ENCODE measurements at places on chromosomes 16 and 17.

- DNase-seq = no peak
Observed at GRCh38 chr17:61387511-61388305, 11.9 kb upstream of the TBX2 start.

GRCh38 chr16:57238682-57239081 lies 6.4 kb upstream of the ARL2BP start:
- DNase-seq = no peak

DNA sequence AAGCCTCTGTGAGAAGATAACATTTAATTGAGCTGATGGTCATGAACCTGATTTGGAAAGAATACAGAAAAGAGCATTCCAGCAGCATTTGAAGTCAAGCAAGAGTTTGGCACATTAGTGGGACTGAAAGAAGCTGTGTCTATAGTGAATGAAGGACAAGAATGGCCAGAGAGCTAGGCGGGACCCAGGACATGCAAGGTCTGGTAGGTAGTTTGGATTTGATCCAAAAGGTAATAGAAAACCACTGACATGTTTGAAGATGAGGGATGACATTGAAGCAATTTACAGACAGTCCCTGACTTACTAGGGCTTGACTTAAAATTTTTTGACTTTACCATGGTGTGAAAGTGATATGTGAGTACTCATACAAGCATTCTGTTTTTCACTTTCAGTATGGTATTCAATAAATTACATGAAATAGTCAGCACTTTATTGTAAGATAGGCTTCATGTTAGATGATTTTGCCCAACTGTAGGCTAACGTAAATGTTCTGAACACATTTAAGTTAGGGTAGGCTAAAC lies 7.6 kb downstream of the CYB5B start:
- DNase-seq = no peak

GRCh38 chr17:60006160-60006559 lies 41.6 kb upstream of the RNFT1 start:
- DNase-seq = no peak

GRCh38 chr17:56457501-56457900 lies 136.0 kb upstream of the NOG start:
- DNase-seq = no peak

DNA sequence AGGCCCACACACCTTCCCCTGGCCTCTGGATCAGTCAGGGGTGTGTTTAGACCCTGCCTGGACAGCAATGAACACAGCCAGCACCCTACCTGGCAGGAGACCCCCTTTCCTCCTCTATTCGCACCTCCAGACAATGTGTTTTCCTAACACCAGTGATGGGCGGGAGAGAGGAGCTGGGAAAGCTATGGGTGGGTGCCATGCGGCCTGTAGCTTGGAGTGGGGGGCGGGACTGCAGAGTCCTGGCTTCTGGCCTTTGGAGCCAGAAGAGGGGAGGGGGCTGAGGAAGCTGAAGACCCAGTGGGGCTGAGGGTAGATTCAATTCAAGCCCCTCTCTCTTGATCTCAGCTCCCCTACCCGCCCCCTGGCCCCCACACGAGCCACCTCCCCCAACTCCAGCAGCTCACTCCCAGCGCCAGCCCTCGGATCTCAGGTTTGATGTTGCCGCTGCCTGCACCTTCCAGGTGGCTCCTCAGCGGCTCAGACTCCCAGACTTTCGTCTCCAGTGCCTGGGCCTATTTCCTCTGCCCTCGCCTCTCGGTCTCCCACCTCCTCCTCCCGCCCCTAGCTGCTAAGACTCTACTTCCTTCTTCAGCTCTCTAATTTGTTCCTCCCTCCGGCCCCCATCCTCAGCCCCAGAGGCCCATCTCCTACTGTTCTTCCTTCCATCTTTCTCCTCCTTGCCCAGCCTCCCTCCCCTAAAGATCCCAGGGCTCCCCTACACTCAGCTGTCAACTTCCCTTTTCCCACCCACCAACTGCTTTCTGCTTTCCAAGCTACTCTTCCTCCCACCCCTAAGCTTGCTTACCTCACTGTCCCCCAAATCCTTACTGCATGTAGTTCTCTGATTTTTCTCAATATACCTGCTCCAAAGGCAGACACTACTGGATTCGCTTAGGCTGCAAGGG lies 6.8 kb upstream of the SP6 start:
- no peak for DNase-seq

DNA sequence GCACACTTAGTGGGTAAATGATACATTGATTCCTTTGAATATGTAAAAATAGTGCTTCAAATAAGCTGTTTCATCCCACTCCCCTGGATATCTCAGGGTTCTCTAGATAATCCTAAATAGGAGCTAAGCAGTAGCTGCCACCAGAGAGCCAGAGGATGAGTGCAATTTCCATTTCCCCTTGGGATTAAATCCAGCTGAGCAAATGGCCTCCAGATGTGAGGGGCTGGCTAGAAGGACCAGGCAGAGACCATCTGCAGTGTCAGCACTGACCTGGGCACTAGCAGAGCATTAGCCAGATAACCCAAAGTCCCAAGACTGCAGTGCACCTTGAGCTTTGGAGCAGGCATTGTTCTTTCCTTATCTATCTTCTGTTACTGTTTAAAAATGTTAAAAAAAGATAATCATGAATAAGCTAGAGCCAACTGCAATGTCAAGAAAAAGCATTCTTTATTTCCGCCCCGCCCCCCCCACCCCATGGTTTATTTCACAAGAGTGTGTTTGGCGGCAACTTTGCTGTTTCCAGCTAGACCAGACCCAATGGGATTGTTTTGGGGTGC lies 19.5 kb downstream of the GPR179 start:
- no peak for DNase-seq

GRCh38 chr17:691423-691822 lies 23.2 kb downstream of the VPS53 start:
- no peak for DNase-seq

- DNase-seq = no peak
Observed at GRCh38 chr17:43517615-43518386, 28.3 kb downstream of the ETV4 start.

DNA sequence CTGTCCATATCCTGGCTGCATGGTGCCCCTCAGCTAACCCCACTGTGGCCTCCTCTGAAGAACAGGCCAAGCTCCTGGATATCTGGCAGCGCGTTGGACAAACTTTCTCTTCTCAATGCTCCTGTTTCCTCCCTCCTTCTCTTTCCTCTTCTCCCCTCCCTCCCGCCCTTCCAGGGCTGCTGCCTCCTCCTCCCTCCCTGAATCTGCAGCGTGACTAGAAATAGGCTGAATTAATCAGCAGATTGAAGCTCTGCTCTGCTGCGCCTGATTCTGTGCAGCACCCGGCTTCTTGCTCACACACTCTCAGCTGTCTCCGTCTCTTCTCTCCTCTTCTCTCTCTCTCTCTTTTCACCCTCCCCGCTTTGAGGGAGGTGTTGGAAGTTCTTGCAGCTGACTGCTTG lies 19.8 kb downstream of the TMEM94 start:
- DNase-seq = no peak

DNA sequence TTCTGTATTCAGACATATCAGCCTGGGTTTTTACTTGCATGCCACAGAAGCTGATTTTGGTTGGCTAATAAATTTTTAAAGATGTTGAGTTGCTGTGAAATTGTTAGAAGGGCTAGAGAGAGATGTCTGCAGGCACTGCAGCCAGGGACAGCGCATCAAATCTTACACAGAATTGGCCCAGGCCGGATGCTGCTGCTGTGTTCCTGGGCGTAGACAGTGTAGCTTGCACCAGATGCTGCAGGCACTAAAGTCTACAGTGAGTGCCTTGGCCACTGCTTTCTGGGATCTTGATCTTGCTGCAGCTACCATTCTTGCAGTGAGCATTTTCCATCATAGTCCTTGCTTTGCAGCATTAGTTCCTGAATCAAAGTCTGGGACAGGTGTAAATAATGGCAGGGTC lies 169.9 kb downstream of the SPECC1 start:
- DNase-seq = no peak

GRCh38 chr16:62816971-62817519 lies 780.8 kb upstream of the CDH8 start:
- DNase-seq = no peak

- DNase-seq = no peak
Observed at GRCh38 chr16:56164636-56165035, 26.7 kb upstream of the GNAO1 start.

DNA sequence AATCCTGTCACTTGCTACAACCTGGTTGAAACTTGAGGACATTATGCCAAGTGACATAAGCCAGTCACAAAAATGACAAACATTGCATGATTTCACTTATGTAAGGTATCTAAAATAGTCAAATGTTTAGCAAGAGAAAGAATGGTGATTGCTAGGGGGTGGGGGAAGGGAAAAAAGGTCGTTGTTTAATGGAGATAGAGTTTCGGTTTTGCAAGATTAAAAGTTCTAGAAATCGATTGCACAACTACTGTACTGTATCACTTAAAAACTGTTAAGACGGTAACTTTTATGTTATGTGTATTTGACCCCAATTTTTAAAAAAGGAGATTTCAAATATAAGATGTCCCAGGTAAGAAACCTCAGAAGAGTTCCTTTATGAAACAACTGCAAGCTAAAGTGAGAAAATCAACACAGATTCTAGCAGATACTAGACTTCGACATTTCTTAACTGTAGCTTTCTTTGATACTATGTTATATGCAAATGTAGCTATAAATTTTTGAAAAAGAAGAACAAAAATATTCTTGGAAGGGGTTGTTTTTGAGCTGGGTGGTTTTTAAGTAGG lies 5.9 kb downstream of the MEOX1 start:
- DNase-seq = no peak

DNA sequence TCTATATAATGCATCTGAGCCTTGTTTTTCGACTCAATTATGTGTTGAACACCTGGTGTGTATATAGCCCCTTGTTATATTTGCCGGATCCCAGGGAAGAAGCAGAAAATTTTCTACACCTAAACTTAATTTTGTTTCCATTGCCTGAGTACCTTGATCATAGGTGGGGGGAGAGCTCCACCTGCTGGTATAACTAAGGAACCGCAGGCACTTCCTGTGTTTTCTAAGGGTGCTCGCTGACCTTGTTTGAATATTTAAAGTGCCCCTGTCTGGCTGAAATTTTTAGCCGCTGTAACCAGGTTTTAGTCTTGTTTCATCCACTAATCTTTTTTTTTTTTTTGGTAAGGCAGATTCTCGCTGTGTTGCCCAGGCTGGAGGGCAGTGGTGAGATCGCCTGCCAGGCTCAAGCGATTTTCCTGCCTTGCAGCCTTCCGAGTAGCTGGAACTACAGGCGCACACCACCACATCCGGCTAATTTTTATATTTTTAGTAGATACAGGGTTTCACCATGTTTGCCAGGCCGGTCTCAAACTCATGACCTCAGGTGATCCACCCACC lies 6.5 kb upstream of the NUBP1 start:
- DNase-seq = no peak

GRCh38 chr17:45841186-45841585 lies 3.5 kb upstream of the SPPL2C start:
- no peak for DNase-seq

- no peak for DNase-seq
Observed at GRCh38 chr16:324451-325334, 27.8 kb downstream of the AXIN1 start.
